ENCODE measurements at places on chromosomes 6 and 20.

- no peak for DNase-seq
Measured at GRCh38 chr20:48350313-48350988, 477.3 kb downstream of the PREX1 start.

- DNase-seq = no peak
Measured at GRCh38 chr6:34241351-34242215, 4.9 kb downstream of the HMGA1 start.

- DNase-seq = no peak
Measured at GRCh38 chr6:144725736-144726522, 440.8 kb downstream of the UTRN start.

DNA sequence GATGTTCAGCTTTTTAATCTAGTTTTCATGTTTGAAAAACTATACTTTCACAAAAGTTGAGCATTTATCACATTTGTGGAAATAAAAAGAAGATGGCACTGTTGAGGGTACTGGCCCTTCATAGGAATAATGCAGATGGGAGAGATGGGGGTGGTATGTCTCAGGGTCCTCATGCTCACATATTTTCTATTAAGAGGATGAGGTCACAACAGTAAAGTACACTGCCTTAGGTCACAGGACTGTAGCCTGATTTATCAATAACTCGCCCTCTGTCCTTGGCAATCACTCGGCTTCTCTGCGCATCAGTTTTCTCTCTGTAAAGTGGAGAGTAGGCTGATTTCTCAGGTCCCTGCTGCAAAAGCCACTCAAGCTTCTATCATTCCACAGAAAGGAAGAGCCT, 55.9 kb downstream of the PPP1R3G start:
- no peak for DNase-seq

GRCh38 chr6:40328386-40328985, 258.7 kb downstream of the LRFN2 start:
- no peak for DNase-seq

GRCh38 chr6:155155787-155156447, 107.9 kb upstream of the CLDN20 start:
- no peak for DNase-seq

Data from activated T-helper 1 cell treated with anti-CD3 and anti-CD28 coated beads, Interleukin-2, amount 50 U/mL, for 16 hours (primary cell).